Small intestine (tissue), 16 donors: ENCODE measurements at places on chromosomes 3 and 15.
A peak's percentile ranks its signal among the peaks of the same experiment; 100 is the strongest.

GRCh38 chr15:47846128-47846868 lies 129.0 kb downstream of the SEMA6D start:
- no peak for DNase-seq

GRCh38 chr3:30607032-30607833 lies 832 bp downstream of the TGFBR2 start:
- DNase-seq: peak; percentile 82

DNA sequence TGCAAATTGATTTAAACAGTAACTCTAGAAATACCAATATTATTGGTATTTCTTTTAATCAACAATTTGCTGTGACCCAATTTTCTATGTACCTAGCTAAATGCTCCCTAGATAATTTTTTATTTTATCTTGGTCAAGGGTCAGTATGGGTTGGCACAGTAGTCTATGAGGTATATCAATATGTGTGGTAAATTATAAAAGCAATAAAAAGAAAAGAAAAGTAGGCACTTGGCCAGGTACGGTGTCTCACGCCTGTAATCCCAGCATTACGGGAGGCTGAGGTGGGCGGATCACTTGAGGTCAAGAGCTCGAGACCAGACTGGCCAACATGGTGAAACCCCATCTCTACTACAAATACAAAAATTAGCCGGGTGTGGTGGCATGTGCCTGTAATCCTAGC lies 34.0 kb upstream of the STIMATE start:
- DNase-seq: no peak

DNA sequence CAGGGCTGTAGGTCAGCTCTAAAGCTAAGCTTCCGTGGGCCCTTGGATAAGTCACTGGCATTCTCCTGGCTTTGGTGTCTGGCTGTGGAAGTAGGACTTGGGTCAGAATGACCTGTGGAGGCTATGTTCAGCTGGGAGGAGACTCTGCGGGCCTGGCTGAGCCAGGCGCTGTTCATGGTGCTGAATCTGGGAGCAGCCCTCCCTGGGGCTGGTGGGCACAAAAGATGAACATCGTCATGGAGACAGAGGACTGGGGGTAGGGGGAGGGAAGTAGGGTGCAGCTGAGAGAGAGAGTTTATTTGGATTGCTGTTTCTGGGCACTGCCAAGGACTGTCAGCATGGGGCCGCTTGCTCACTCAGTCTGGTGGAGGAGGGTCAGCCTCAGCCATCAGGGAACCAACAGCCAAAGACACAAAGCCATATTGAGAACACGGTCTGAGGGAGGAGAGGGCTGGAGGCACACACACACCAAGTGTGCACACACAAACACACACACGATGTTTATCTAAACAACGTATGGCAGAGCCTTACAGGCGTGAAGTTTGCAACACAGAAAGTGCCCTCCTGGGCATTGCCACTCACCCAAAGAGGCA lies 120.7 kb upstream of the LINGO1 start:
- no peak for DNase-seq

- DNase-seq: peak; percentile 19
These were observed 79.8 kb downstream of the CRTC3 start for GRCh38 chr15:90609242-90610180.

- DNase-seq: no peak
These were observed 11.6 kb downstream of the NEK11 start for GRCh38 chr3:131038326-131038725.

DNA sequence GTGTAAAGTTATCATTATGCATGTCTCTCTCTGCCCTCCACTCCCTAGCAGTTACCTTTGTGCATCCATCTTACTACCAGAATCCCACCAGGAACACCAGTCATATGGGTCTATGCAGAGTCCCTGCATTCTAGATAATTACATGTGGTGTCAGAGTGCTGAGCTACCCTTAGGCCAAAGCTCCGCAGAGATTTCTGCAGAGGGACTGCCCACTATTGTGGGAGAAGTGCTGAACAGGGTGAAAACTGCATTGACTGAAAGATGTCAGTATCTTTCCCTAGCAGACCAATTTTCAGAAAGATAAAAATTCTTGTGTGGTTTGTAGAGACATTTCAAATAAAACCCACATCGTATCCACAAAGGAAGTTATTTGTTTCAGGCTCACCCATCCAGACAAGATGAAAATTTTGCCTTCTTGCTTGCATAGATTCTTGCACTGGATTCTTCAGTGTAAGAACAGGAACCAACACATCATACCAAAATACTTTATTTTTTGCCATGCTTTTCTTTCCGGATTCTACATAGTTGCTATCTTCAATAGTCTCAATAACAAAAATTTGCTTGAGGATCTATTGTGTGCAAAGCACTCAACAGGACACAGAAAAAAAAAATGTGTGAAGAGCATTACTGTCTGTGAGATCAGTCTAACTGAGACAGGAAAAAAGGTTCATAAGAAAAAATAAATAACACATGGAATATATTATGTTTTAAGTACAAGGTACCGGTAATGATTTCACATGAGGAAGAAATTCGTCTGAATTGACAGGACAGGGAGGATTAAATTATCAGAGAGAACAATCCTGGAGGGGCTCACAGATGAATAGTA lies 32.0 kb upstream of the CCDC80 start:
- DNase-seq: no peak

- no peak for DNase-seq
These were observed 319.3 kb downstream of the CTNNB1 start for GRCh38 chr3:41518626-41519025.

DNA sequence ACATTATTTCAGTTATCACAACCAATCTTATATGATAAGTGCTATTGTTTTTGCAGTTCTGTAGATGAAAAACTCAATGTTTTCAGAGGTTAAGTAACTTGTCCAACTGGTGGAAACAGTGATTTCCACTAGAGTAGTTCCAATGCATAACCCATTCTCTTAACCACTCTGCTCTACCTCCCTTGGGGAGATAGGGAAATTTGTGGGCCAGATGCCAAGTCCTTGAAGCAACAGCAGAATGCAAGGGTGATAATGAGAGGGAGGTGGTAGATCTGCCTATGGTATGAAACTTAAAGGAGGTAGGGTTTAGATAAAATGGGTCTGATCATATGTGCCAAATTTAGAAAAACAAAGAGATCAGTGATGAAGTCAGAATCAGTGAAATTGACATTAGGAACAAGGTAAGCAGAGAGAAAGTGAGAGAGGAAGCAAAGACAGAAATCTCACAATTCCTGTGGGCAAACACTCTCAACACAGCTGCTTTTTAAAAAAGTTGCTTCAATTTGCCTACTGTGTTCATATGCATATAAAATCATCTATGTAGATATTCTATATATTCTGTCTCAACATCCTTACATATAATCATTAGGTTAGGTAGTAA lies 50.5 kb upstream of the UBP1 start:
- peak; percentile 17 for DNase-seq

DNA sequence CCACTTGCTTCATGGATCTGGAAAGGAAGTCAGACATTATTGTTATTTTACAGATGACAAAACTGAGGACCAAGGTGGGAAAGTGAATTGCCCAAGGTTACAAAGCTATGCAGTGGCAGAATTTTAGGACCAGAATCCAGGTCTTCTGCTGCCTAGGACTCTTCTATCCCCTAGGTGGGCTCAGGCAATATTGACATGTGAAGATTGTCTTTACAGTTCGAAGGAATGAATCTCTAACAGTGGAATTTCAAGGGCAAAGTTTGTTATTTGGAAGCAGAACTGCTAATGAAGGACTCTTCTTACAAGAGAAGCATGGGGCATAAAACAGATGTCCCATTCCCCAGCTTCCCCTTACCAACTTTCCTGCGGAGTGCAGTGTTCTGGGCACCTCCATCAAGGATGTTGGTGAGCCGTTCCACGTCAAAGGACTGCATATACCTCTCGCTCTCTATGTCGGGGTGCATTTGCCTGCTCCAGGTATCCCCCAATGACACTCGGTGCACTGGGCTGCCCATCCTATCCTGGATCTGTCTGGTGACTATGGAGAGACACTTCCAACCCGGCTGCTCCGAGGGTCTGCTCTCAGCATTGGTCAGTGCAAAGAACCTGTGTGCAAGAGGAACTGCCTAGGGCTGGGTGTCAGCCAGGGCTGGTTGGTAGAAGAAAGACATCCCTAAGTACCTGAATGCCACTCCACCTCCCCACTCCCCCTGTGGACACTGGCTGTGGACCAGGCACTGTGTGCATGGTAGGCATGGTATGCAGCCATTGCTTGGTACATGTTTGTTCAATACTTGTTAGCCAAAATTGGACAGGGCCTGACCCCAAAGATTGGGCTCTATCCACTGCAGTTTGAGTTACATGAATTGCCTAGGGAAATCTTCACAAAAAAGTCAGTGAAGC lies 2.1 kb downstream of the ACOX2 start:
- no peak for DNase-seq

DNA sequence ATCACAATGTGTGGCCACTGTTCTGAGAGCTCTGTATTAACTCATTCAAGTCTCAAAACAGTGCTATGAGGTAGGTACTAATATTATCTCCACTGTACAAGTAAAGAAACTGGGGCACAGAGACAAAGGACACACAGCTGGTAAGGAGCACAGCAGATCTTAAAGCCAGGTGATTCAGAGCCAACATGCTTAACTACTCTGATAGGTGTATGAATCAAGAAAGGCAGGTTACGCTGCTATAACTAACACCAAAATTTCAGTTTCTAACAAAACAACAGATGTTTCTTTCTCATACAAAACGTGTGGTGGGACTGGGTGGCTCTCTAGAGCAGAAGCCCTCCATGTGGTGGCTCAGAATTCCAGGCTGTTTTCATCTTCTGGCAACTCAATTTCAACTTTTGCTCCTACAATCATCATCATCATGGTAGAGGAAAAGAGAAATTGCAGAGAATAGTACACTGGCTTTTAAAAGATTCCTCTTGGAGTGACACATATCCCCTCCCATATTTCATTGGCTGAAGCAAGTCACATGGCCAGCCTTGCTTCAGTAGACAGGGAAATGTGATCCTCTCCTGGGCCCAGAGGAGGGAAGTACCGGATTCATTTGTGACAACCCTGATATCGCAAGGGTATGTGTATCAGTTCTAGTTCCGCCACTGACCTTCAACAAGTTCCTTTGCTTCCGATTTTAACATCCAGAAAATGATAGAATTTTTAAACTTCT lies 126.2 kb upstream of the PTX3 start:
- no peak for DNase-seq

DNA sequence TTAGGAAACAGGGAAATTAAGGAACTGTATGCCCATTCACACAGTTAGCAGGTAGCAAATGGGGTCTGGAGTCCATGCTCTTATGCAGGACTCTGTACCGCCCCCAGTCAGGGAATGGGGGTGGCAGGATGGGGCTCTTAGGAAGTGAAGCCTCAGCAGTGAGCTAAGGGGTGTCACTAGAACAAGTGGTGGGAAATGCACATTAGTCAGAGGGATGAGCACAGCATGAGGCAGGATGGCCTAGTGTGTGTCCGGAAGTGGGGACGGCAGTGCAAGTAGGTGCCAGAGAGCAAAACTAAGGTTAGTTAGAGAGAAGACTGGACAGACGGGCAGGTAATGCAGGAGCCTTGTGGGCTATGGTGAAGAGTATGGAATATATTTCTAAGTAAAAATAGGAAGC lies 60.7 kb downstream of the ST3GAL6 start:
- no peak for DNase-seq

DNA sequence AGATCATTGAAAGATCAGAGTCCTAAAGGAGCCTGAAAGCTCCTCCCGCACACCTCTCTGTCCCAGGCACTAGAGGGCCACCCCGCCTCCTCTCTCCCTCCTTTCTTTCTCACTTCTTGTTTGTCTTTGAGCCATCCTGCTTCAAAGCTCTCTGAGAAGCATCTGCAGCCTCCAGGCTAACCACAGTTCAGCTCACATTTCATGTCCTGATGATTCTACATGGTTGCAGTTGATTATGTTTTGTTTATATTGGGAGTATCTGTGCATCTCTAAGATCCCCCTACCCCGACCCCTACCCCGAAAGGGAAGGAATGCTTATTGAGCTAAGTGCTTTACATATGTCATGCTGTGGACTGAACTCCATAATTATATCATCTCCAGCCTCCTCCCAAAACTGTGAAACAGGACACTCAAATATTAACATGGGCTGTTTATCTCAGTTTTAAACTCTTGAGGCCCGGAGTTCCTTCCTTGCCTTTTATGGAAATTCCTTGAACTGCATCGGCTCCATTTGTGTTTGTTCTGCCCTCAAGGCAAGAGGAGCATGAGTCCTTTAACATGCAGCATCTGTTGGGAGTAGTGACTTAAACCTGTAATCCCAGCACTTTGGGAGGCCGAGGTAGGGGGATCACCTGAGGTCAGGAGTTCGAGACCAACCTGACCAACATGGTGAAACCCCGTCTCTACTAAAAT lies 30.9 kb downstream of the MGLL start:
- peak; percentile 70 for DNase-seq

GRCh38 chr3:73502609-73503583 lies 121.8 kb downstream of the PDZRN3 start:
- DNase-seq: peak; percentile 83

DNA sequence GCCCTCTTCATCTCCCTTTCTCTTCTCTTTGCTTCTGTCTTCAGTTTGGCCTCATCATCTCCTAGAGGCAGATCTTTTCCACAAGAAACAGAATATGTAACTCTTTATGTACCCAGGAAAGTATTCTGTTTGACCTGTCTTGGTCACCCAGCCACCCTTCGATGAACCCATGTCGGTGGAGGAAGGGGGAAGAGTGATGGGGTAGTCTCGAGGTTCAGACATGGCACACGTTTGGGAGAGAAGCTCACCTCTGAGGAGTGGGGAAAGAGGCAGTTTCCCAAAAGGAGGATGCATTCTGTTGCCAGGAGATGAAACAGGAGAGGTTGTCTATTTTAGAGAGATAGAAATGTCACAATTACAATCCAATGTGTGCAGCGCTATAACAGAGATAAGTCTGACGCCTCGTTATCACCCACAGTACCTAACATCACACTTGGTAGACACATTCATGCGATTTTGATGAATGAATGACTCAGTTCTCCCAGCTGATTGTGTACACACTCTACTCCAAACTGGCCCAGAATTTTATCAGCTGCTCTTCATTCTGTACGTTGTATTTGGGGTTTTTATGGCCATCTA lies 722 bp upstream of the CCDC50 start:
- DNase-seq: no peak

- peak; percentile 82 for DNase-seq
These were observed at the start of gene LYSMD2 for GRCh38 chr15:51737522-51738305. Gene LYSMD2 (minus strand): TSS chr15:51737655. CDS start chr15:51737622, 33 bp downstream.
